ENCODE measurements at places on chromosomes 7 and 10.

DNA sequence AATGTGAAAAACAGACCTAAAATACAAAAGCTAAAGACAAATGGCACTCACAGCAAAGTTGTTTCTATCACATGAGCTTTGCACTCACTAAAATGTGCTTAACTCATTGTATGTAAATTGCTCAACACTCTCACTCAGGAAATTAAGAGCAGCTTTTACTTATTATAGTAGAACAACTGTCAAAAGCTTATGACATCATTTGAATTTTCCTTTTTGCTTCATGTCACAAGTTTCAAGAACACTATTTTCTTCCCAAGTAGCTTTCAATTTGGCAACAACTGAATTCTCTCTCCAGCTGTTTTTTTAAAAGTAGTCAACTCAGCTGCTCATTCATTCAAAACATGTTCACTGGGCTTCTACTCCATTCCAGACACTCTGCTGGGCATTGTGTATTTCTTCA is 46.9 kb downstream of the ATE1 start:
- no peak for DNase-seq

DNA sequence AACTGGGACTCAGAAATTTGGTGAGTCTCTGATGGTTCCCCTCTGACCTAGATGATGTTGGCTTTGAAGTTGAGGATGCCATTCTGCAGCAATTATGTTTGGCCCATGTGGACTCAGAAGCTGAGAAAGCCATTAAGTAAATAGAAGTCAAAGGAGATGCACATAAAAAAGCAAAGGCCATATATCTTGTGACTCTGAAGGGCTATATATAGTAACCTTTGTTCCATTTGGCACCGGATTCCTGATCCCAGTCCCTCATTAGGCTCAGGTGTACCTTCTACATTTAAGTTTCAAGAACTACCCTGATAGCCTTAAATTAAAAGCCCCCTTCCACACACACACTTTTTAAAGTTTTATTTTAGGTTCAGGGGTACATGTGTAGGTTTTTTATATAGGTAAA is 50.0 kb upstream of the PDK4 start:
- no peak for DNase-seq

GRCh38 chr10:133163889-133164815 is 4.1 kb downstream of the KNDC1 start:
- DNase-seq = no peak

- no peak for DNase-seq
Measured at GRCh38 chr10:84423719-84424118, 95.3 kb downstream of the CCSER2 start.

- peak; percentile 21 for DNase-seq
Measured at GRCh38 chr7:67021260-67021659, 24.6 kb downstream of the TYW1 start.

- DNase-seq = no peak
Measured at GRCh38 chr7:129986600-129986999, 33.8 kb upstream of the UBE2H start.

Measured in D341Med (cell line).